Stimulated activated CD4-positive, alpha-beta T cell treated with anti-CD3 and anti-CD28 coated beads, Interleukin-15, amount 100 ng/mL, for 48 hours (primary cell): ENCODE measurements at places on chromosomes 3 and 15.

- DNase-seq = no peak
Observed at GRCh38 chr3:48662753-48663488, at the start of gene CELSR3. TSS of gene CELSR3 (minus strand) at chr3:48662886. CDS start at chr3:48662634, 252 bp downstream.

DNA sequence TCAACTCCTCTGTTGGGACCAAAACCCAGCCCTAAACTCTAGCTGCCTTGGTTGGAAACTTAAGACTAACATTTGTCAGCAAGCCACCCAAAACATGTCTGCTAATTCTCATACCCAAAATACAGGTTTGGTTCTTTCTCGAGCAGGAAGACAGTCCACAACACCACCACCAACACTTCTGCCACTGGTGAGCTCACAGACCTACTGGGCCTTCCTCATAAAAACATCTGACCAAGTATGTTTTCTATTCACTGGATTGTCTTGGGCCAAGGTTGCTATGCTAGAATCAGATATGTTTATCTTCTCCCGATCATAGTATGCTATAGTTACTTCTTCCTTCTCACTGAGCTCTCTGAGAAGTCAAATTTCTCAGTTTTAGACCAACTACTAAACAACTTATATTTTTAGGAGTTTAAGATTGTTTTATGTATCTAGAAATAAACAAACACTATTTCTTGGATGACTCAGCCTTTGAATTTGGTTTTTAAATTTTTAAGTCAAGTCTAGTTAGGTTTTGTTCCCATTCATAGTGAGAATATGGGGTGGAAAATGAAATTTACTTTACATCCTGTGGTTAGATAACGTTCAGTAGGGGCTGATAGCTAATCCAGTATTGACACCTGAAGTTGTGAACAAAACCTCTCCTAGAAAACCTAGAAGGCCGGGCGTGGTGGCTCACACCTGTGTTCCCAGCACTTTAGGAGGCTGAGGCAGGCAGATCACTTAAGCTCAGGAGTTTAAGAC is 360.5 kb downstream of the RSL24D1 start:
- DNase-seq = no peak

DNA sequence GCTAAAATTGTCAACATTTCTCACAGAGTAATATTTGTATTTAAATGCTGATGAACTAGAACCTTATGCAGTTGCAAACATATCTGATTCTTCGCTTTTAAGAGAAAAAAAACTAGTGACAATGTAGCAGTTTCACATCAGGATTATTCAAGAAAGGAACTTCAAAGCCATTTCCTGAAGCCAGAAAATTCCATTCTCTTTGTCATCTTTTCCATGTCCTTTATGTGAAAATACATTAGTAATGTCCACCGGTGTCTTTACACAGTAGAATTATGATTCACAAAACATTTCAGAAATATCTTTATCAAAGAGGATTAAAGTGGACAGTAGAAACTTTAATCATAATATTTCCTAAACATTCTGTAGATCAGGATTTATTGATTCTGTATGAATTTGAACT is 12.7 kb upstream of the LXN start:
- DNase-seq = no peak

- DNase-seq = no peak
Observed at GRCh38 chr3:111727843-111728565, 131.1 kb upstream of the PHLDB2 start.

- DNase-seq = no peak
Observed at GRCh38 chr3:113258361-113258760, 47.0 kb downstream of the BOC start.

DNA sequence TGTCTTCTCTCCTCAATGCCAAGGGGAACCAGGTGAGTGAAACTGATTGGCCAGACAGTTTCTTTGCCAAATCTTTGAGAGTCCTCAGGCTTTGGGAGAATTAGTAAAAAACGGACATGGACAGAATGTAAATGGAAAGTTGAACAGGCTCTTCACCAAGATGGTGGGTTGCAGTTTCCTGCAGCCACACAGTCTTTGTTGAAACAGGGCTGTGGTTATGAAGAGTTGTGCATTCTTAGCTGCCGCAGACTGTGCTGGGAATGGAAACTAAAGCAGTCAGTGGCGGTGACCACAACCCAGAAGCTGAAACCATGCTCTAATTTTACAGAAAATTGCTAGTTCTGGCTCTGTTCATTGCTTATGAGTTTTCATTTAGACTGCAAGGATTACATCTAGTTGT is 42.1 kb upstream of the TASOR start:
- peak; percentile 43 for DNase-seq

DNA sequence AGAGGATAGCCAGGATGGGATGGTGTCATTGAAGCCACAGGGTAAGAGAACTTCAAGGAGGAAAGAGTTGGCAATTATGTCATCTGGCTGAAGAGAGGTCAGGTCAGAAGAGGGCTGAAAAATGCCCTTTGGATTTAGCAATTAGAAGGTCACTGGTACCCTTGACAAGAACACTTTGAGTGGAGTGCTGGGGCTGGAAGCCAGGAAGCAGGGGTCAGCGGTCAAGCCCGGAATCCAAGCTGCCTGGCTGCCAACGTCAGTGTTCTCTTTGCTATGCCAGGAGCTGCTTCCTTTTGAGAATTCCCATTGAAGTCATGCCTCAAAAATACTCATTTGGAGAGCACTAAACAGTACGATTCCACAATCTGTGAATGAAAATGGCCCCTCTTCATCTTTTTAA is 386.5 kb downstream of the SHQ1 start:
- no peak for DNase-seq

- DNase-seq = no peak
Observed at GRCh38 chr3:40895109-40895508, 304.2 kb upstream of the CTNNB1 start.

- DNase-seq = no peak
Observed at GRCh38 chr3:134354612-134355251, 19.5 kb downstream of the AMOTL2 start.

- DNase-seq = no peak
Observed at GRCh38 chr3:65927576-65927975, 111.1 kb downstream of the MAGI1 start.

GRCh38 chr3:105758451-105758850 is 110.4 kb downstream of the CBLB start:
- no peak for DNase-seq

DNA sequence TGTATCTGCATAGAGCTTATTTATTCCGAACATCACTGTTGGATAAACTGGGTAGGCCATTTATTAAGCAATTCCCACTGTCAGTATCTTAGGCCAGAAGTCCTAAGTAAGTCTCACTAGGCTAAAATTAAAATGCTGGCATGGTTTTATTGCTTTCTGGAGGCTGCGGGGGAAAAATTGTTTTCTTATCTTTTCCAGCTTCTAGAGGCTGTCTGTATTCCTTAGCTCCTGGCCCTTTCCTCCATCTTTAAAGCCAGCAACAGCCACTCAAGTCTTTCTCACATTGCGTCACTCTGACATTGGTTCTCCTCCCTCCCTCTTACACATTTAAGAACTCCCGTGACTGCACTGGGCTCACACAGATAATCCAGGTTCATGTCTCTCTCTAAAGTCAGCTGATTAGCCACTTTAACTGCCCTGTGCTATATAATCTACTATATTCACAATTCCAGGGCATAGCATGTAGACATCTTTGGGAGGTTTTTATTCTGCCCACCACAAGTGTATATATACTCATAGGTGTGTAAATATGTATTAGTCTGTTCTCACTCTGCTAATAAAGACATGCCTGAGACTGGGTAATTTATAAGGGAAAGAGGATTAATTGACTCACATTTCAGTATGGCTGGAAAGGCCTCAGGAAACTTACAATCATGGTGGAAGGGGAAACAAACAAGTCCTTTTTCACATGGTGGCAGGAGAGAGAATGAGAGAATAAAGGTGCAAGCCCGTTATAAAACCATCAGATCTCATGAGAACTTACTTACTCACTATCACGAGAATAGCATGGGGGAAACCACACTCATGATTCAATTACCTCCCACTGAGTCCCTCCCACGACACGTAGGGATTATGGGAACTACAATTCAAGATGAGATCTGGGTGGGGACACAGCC is 113.5 kb upstream of the SLC7A14 start:
- DNase-seq = no peak

GRCh38 chr3:66439666-66440344 is 61.0 kb downstream of the LRIG1 start:
- no peak for DNase-seq

DNA sequence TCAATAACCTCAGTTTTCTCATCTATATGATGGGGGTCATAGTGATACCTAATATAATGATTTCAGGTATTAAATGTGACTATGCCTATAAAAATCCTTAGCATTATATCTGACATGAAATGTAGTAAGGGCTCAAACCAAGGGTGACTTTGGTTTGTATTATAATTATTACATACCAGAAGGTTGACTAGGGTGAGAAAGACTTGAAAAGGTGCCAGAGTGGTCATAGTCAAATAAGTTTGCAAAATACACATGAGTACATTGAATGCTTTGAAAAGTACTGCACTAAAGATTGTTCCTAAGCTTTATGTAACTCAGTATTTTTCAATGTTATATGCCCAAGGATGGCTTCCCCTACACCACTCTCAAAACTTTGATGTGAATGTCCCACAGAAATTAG is 297.2 kb downstream of the ARPP21 start:
- no peak for DNase-seq

GRCh38 chr3:19877656-19878055 is 56.4 kb downstream of the EFHB start:
- DNase-seq = no peak

- DNase-seq = no peak
Observed at GRCh38 chr15:78093242-78094020, 1.1 kb downstream of the SH2D7 start.

DNA sequence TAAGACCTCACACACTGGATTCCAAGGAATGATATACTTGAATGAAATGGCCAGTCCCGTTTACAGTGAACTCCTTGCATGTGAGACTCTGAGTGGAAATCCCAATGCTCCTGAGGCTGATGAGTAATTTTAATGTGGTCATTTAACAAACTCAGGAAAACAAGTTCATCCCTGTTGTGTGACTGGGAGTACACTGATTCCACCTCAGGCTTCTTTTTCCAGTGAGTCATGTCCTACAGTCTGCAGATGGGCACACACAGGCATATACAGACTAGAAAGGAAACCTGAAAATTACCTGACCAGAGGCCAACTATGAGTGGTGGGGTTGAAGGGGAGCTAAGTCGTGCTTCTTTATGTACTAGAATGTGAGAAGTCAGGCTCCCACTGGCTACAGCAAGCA is 5.8 kb downstream of the SQOR start:
- DNase-seq = no peak
